ENCODE measurements at places on chromosomes 7 and 10.

DNA sequence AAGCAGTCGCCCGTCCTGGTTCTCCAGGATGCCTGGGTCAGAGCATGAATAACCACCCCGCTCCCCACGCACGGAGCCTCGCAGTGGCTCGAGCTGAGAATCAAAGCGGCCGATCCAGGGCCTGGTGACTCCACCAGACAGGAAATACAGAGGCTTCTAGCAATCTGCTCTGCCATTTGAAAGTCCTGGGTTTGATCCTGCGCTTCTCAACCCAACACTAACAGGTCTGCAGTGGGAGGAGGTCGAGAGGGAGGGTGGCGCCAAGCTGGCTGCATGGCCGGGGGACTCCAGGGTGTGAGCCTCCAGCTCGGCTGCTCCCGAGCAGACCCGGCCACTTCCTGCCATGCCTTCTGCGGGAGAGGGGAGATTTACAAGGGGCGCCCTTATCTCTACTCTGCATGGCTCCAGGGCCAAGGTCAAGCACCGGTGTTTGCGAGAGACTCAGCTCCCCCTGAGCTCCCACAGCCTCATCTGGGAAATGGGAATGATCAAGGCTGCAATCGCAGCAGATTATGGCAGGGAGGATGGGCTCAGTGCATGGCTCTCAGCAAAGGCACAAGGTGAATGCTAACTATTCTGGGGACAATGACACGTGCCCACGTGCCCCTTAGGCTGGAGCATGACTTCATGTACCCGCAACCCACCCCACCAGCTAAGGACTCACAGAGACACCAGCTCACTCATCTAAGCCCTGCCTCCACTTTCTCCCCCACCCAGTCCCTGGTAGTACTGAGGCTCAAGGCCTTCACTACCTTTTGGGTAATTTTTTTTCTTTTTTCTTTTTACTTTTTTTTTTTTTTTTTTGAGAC lies 73.9 kb upstream of the TNRC18 start:
- DNase-seq = no peak

- DNase-seq = no peak
Observed at GRCh38 chr10:3714531-3714930, 70.5 kb downstream of the KLF6 start.

DNA sequence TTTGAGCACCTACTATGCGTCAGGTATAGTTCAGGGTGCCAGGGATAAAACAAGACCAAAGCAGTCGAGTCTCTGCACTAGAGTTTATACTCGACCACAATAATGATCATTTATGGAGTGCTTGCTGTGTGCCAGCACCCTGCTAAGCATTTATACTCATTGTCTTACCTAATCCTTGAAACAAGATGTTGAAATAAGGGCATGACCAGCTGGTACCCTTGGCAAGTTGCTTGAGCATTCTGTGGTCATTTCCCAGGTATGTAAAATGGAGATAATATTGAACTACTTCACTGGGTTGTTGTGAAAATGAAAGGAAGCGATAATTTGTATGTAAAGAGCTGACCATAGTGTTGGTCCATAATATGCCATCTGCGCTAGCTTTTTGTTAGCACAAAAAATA lies 185.4 kb downstream of the CYP26A1 start:
- DNase-seq = no peak

- no peak for DNase-seq
Observed at GRCh38 chr7:123754271-123754871, 5.6 kb upstream of the WASL start.

DNA sequence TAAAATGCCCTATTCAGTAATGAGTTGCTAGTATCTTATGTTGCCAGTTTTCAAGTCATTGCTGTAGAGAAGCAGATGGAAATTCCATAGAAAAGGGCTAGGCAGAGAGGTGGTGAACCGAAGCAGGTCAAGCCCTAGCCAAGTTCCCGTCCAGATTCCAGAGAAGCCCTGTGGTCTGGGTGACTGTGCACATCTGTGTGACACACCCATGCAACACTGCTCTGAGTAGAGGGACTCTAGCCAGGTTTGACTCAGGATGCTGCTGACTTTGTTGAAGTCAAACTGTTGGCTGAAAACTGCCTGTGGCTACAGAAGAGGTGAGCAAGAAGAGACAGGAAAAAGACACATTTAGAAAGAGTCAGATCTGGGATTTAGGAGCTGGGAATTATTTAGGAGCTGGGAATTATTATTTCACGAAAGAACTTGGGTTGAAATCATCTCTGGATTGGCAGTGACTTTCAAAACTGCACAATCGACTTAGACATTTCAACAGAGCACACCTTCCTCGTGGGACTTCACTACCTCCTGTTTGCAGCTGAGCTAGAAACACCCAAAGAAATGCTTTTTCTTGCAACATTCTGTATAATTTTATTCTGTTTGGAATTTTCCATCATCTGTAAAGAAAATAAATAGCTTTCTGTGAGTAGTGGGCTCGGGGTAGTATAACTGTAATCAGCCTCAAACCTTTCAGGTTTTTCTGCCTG lies 149.1 kb upstream of the PRKCQ start:
- no peak for DNase-seq

DNA sequence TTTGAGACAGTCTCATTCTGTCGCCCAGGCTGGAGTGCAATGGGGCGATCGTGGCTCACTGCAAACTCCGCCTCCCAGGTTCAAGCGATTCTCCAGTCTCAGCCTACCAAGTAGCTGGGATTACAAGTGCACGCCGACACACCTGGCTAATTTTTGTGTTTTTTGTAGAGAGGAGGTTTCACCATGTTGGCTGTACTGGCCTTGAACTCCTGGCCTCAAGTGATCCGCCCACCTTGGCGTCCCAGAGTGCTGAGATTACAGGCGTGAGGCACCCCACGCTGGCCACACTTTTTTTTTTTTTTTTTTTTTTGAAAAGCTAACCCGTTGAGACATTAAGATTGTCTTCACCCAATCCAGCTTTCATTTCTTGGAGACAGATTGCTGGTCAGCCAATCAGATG lies 2.1 kb downstream of the ZNF273 start:
- no peak for DNase-seq

DNA sequence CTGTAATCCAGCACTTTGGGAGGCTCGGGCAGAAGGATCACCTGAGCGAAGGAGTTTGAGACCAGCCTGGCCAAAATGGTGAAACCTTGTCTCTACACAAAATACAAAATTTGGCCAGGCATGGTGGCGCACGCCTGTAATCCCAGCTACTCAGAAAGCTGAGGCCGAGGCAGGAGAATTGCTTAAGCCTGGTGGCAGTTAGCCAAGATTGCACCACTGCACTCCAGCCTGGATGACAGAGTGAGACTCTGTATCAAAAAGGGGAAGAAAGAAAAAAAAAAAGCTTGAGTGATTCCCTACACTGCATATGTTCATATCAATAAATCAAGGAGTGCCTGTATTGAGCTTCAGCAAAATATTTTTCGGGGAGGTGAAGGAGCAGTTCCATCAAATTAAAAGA lies 45.8 kb upstream of the SRRM3 start:
- no peak for DNase-seq

DNA sequence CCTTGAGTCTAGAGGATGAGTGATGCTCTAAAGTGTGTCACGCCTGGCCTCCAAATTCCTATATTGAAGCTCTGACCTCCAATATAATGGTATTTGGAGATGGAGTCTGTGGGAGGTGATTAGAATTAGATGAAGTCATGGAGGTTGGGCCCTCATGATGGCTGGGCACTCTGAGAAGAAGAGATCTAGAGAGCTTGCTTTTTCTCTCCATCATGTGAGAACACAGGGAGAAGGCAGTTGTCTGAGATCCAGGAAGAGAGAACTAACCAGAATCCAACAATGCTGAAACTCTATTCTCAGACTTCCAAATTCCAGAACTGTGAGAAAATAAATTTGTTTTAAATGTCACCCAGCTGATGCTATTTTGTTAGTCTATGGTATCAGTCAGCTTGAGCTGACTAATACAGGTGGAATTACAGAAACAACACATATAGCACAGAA lies 15.1 kb downstream of the RNF216 start:
- DNase-seq = peak; percentile 37

GRCh38 chr7:141280100-141280499 lies 206.2 kb downstream of the TMEM178B start:
- DNase-seq = no peak

DNA sequence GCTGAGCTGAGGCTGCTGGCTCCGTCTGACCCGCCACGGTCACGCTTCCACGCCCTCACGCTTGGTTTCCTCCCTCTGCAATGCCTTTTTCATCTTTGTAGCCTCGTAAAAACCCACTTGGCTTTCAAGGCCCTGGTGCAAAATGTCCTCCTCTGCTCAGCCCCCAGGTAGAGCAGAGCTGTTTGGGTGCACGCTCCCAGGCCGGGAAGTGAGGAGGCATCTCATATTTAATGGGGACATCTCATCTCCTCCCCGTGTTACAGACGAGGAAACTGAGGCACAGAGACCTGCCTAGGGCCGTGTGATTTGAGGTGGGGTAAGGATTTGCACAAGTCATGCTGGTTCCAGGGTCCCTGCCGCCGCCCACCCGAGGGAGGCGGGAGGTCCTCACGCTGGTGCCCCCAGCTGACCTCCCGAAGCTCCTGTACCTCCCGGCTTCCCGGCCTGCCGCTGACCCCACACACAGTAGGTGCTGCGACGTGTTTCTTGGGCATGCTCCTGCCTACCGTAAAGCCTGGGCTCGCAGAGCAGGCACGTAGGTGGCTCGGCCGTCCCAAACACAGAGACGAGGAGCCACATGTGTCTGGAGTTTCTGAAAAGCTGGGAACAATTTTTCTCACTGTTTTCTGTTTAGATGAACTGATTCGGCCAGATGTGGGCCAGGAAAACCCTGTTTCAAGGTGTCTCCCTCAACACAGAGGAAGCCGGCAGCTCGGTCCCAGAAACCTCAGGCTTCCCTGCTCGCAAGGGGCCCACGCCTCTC lies 11.5 kb downstream of the FOXL3 start:
- no peak for DNase-seq

DNA sequence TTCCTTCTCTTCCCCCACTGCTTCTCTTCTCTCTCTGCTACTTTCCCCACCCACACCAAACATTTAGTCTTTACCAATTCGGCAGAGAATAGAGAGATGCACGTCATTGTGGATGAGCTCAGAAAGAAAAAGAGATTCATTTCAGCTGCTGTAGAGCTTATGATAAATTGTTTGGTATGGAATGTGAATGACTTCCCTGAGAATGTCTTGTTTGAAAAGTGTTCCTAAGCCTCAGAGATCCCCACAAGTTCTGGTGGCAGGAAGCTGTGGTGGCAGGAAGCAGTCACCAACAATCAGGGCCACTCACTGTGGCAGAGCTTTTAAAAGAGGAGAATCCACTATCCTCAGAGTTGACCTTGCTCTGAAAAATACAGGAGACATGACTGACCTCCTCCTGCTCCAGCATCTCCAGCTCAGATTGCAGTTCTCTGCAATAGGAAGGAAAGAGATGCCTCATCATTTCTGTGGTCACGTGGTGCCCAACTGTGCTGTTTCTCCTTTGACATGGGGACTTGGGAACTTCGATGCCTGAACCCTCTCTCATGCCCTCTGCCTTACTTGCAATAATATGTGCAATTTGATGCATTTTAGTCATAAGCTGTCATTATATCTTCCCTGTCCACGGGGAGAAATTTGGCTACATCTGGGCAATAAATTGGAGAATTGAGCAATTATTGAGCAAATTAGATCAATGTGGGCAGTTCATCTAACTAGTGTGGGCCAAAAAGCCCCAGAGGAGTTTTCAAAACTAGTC lies 76.5 kb downstream of the BMPER start:
- DNase-seq = no peak

GRCh38 chr7:106471686-106472440 lies 187.1 kb upstream of the NAMPT start:
- no peak for DNase-seq

- no peak for DNase-seq
Observed at GRCh38 chr7:22219036-22219435, 137.9 kb downstream of the RAPGEF5 start.

DNA sequence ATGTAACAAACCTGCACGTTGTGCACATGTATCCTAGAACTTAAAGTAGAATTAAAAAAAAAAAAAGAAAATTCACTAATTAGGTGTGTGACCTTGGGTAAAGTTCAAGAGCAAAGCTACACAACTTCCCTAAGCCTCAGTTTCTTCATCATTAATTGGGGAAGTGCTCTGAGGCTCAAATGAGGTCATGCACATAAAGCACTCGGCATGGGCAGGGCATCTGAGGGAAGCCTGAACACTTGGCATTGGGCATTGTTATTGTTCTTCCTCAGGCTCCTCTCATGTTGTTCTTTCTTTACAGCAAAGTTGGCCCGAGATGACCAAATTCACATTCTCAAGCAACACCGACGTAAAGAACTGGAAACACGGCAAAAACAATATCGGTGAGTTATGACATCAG lies 21.5 kb downstream of the ALOX5 start:
- DNase-seq = no peak

GRCh38 chr7:95863-96260 lies 96.5 kb upstream of the FAM20C start:
- DNase-seq = no peak

DNA sequence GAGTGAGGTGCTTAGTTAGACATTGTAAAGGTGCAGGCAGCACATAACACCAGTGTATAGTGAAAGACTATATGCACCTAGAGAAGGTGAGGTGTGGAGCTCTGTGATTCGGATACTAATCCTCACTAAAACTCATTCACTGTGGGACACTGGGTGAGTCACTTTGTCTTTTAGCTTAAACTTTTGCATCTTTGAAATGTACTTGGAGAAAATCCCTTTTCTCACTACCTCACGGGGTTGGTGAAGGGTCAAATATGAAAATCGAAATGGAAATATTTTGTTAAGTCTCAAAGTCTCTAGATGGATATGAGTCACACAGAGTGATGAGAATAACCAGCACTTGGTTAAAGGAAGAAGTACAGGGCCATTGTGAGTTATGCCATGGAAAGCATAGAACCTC lies 38.0 kb downstream of the MDFIC start:
- no peak for DNase-seq

DNA sequence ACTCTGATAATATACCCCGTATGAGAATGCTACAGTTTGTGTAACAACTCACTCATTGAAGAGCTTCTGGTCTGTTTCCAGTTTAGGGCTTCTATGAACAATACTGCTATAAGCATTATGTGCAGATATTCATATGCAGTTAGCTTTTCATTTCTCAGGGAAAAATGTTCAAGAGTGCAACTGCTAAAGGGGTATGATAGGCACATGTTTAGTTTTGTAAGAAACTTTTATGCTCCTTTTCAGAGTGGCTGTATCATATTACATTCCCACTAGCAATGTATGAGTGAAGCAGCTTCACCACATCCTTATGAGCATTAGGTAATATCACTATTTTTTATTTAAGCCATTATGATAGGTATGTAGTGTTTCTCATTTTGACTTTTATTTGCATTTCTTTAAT lies 182.6 kb upstream of the CXCL12 start:
- peak; percentile 54 for DNase-seq

DNA sequence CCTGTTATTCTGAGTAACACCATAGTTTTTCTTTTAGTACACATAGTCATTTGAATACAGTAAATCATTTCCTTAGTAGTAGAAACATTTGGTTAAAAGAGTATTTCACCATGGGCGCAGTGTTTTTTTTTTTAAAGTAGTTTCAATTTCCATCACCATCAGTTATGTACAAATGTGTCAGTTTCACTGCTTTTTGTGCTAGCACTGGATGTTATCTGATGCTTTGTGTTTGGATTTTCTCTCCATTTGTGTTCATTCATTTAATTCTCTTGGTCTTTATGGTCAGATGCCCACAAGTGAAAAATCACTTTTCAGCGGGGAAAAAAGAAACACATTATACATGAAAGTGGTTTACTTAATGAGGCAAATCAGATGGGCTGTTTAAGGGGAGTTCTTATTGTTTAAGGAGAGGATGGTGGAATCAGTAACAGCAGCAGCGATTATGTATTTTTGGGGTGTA lies 16.0 kb upstream of the HK1 start:
- DNase-seq = no peak
